ENCODE measurements at places on chromosomes 4 and X. TPM values are rescaled to one million over a fixed set of nuclear protein-coding genes. Genes with fewer than 3 reads are reported as not detected.

Gene GYPE
- total RNA-seq, result 0.24 TPM

Gene ADAMTS3
- total RNA-seq, result 0.24 TPM

Gene NXF2
- not detected for total RNA-seq

Gene DRP2
- not detected for total RNA-seq

Gene DCTD
- 44.1 TPM for total RNA-seq

Gene NAT8L
- total RNA-seq, result 1.1 TPM
